ENCODE measurements at places on chromosomes 7 and 10.

- no peak for DNase-seq
Measured at GRCh38 chr7:26060733-26061677, 91.0 kb upstream of the NFE2L3 start.

GRCh38 chr7:30911561-30911969 lies at the start of gene AQP1:
TSS of gene AQP1 (plus strand) at chr7:30911853. CDS start at chr7:30911910, 57 bp downstream.
- no peak for DNase-seq

DNA sequence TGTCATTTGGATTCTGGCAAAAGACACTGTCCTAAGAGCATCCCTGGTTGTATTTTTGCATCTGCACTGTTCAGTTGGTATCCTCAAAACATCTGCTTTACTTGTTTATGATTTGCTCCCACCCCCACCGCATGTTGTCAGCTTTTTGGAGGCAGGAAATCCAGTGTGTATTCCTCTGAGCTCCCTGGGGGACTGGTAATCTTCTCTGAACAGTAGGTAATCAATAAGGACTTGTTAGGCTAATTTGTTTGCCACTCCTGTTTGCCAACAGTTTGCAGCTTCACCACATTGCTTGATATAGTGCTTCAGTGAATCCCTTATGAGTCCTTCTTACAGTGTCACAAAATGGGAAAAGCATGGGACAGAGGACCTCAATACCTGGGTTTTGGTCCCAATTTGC lies 49.1 kb downstream of the FEZF1 start:
- no peak for DNase-seq

DNA sequence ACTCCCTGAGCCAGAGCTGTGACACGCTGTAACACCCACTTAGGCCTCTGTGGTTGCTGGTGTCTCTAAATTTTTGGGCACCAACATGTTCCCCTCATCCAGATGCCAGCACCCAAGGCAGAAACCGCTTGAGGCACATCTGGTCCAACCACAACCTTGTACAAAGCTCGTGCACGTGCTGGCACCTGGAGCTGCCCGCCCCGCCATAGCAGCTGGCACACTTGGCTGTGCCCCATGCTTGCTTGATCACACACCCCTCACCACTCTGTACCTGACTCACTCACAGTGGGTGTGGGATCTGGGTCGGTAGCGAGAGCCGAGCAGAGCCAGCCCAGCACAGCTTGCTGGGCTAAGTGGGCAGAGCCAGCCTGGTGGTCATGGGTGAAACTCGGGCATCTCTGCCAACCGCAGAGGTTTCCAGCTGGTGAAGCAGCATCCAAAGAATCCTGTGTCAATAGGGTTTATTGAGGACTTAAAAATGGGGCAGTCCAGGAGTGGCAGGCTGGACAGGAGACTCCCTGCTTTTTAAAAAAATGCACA lies 1210.4 kb downstream of the TYW1 start:
- DNase-seq, result no peak

DNA sequence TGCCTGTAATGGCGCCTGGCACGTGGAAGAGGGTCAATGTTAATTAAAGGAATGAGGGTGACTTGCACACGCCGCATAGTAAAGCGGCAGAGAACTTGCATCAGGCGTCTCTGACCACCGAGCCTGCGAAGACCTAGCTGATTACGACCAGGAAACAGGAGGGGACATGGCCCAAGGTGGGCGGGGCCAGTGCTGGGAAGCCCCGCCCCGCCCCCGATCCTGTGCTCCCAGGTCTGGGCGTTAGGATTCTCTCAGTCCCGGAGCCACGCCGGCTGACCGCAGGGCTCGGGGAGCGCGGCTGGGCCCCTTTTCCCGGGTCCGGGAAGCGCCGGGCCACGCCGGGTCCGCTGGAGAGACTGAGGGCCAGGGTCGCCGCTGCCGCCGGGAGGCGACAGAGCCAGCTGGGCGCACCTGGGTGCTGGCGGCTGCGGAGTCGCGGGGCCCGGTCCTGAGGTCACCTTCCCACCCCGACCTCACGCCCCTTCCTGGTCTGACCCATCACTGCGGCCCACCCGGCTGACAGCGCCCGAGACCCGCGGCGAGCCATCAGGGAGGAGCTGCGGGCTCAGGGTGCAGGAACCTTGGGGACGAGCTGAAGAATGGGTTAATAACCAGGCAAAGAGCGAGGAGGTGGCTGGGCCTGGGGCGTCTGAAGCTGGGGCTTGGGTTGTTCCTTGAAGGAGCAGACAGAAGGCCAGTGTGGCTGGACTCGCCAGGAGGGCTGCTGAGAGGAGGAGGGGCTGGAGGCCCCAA lies 23.0 kb upstream of the GRID1 start:
- DNase-seq, result no peak

DNA sequence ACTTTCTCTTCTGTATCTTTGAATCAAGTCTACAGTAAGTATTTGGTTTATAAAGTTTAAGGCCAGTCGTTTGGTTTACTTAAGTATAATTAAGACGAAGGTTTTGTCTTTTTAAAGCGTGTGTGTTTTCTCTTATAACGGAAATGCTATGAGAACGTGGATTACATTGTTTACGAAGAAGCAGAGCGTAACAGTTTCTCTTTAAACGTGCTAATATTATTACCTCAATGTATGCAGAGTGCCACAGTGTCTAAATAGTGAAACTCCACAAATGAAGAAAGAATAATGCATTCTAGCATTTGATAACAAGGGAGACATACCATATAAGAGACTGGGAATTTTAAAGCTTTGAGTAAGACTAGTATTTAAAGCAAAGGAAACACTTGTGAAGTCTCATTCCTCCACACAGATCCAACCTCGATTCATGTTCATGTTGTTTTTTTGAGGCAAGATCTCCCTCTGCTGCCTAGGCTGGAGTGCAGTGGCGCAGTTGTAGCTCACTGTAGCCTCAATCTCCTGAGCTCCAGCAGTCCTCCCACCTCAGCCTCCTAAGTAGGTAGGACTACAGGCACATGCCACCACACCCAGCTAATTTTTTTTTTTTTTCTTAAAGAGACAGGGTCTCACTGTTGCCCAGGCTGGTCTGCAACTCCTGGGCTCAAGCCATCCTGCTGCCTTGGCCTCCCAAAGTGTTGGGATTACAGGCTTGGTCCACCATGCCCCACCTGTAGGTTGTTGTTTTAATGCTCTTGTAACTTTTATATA lies 75.1 kb downstream of the ANKRD61 start:
- DNase-seq, result peak; percentile 33

GRCh38 chr10:117169480-117169879 lies 27.8 kb upstream of the KCNK18 start:
- DNase-seq, result no peak

GRCh38 chr7:31702354-31702753 lies 15.3 kb downstream of the PPP1R17 start:
- no peak for DNase-seq

DNA sequence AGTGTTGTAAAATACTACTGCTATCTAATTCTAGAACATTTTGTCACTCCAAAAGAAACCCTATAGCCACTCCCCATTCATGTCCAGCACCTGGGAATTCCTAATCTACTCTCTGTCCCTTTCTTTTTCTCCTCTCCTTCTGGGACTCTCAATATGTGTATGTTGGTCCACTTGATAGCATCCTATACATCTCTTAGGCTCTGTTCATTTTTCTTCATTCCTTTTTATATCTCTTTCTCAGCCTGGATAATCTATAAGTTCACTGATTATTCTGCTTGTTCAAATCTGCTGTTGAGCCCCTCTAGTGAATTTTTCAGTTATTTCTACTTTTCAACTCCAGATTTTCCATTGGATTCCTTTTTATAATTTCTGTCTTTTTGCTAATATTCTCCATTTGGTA lies 108.6 kb downstream of the CCDC3 start:
- DNase-seq, result no peak

GRCh38 chr10:71372882-71373495 lies 23.7 kb upstream of the CDH23 start:
- no peak for DNase-seq
